ENCODE measurements at places on chromosomes 2 and 18.

DNA sequence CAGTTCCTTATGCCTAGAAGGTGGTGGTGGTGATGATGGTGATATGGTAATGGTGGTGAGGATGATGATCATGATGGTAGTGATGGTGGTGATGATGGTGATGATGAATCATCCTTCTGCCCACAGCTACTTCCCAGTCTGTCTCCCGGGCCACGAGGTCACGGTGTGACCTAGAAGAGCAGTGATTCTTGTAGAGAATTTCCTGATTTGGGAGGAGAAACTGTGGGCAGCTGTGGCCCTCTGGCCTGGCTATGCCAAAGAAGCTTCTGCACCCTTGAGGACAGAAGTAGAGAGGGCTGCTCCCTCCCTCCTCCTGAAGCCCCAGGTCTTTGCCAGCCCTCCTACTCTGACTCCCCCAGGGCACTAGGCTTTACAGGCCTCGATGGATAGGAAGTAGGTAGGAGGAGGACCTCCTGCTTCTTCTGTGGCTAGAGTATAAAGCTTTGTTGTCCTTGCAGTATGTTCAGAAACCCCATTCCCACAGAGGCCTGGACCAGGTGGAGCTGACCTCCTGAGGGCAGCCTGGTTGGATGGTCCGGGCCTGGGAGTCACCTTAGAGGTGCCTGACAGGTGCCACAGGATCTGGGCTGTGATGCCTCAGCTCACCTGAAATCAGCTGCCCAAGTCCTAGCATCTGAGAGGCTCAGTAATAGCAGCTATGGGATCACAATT, 57.9 kb upstream of the EPAS1 start:
- DNase-seq: no peak

GRCh38 chr2:12661489-12661888, 55.2 kb upstream of the TRIB2 start:
- DNase-seq: no peak

GRCh38 chr2:100610381-100610831, 47.6 kb downstream of the PDCL3 start:
- no peak for DNase-seq

DNA sequence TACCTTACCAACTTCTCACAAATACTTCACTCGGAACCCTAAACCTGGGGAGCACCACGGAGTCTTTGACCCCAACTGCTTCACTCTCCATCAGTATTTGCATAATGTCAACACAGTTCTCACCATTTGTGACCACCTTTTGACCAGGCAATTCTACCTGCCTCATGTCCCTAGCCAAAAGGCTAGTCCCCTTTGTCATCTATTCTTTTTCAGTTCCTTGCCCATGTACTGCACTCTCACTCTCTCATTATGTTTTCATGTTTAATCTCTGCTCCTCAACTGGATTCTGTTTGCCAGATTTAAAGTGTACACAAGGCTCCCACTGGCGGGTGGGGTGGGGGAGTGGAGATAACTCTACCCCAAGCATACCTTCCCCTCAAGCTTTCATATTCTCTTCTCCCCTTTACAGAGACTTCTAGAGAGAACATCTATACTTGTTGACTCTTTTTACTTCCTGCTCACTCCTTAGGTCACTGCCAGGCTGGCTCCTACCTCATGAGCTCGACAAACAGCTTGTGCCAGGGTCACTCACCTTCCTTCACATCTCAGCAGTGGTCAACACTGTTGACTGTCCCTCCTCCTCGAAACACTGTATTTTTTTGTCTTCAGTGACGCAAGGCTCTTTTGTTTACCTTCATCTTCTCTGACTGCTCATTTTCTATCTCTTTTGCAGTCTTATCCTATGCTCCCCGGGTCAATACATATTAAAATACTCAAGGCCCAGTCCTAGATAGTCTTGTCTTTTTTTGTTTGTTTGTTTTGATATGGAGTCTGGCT, 88.7 kb upstream of the MAP4K3 start:
- no peak for DNase-seq

GRCh38 chr2:144140891-144141290, 379.0 kb downstream of the ZEB2 start:
- no peak for DNase-seq

DNA sequence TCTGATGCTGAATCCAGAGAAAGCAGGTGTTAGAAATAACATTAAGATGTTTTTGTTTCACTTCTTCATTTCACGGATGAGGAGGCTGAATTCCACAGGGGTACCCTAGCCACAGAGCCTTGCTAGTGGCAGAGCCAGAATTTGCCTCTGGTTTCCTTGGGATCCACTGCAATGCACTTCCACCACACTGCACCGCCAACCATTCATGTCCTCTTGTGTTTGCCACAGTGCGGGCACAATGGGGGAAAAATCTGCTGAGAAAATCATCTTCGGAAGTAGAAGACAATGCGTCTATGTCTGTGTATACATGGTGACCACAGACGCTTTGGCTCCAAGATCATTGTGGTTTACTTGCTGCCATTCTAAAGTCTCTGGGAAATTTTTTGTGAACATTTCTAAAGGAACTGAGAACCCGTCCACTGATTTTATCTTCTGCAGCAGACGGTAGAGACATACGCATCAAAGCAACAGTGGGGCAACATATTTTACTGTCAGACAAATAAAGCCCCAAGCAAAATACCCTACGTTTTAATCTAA, 14.9 kb downstream of the ICOS start:
- DNase-seq: no peak

- DNase-seq: no peak
Measured at GRCh38 chr2:54663424-54664030, 59.9 kb upstream of the EML6 start.

- DNase-seq: no peak
Measured at GRCh38 chr18:77091366-77091765, 41.2 kb downstream of the MBP start.

- DNase-seq: no peak
Measured at GRCh38 chr2:119753930-119754321, 5.8 kb upstream of the PTPN4 start.

DNA sequence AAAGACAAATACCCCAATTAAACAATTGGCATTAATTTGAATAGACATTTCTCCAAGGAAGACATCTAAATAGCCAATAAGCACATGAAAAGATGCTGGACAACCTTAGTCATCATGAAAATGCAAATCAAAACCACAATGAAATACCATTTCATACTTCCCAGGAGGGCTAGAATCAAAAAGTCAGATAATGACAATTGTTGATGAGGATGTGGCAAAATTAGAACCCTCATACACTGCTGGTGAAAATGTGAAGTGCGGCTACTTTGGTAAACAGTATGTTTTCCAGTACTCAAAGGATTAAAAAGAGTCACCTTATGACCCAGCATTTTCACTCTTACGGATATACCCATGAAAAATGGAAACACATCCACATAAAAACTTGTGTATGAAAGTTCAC, 91.6 kb downstream of the FIGN start:
- no peak for DNase-seq

GRCh38 chr2:1071650-1072049, 121.0 kb downstream of the SNTG2 start:
- DNase-seq: no peak

DNA sequence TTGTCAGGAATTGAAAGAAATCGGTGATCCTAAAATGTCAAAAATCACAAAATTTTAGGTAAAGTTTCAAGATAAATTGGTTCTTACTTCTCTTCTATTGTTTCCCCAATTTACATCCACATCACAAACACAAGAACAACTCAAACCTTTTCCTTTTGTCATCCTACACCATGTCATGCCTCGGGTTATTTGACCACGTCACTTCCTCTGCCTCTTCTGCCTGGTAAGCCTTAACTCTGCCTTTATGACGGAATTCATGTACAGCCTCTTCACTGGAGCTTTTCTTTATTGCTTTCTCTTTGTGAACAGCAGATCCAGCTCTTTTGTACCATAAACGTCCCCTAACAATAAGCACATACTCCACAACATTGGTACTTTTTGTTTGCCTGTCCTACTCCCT, 258.0 kb downstream of the DPP10 start:
- DNase-seq: no peak

DNA sequence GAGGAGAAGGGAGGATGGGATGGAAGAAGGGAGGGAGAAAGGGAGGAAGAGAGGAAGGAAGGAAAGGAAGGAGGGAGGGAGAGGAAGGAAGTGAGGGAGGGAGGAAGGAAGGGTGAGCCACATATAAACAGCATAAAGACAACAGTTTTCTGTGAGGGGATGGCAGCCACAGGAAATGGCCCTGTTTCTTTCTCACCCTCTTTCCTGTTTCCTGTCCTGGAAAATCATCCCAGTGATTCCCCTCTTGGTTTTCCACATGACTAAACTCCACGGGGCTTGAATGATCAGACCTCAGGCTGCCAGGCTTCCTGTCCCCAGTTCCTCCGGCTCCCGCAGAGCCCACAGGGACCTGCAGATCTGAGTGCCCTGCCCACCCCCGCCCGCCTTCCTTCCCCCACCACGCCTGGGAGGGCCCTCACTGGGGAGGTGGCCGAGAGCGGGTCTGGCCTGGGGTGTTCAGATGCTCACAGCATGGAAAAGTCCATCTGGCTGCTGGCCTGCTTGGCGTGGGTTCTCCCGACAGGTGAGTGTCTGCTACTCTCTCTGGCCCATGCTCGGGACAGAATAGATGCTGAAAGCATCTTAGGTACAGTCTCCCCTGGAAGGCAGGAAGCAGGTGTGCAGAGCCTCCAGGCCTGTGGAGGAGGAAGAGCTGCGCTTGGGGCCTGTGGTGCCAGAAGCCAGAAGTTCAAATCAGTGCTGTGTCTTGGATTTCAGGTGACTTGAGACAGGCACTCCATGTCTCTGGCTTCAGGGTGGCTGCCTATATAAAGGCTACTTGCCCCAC, at the start of gene SIGLEC15:
Gene SIGLEC15 (plus strand): TSS at position 418 of the 787 bp plus-strand sequence. CDS start 54 bp downstream, at position 472.
- DNase-seq: no peak

- no peak for DNase-seq
Measured at GRCh38 chr18:41150316-41150715, 804.7 kb upstream of the PIK3C3 start.

DNA sequence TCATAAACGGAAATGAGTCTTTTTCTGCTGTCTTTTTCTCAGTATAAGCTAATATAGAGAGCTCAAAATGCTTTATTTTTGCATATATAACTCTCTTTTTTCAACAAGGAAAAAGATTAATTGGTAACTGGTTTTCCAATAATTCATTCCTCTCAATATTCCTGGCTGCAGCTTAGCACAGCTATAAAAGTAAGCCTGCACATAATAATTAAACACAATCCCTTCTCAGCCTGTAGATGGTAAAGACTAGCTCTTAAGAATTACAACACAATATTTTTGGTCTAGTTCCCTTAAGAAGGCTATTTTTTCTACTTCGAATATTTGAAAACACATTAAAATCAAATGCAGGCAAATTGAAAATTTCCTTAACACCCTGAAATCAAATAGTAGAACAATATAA, 258.0 kb downstream of the DOK6 start:
- no peak for DNase-seq

All from non-pigmented ciliary epithelial cell (primary cell).